ENCODE measurements at places on chromosomes 5 and 9.

- no peak for DNase-seq
Measured at GRCh38 chr5:133147815-133148567, 96.2 kb downstream of the HSPA4 start.

DNA sequence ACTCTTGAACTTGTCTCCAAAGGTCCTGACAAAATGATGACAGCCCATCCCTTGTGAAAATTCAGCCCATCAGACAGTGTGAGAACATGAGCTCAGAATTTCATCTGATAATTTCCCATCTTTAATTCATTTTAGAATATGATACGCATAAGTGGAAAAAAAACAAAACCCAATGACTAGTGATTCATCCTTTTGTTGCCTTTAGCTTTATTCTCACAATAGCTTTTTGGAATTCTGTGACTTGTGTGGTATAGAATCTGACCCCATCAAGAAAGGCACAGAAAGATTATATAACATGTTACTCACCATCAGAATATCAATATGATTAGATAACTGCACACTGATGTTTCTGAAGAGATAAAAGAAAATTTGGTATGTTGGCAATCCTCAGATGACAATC, 16.1 kb upstream of the TMED7 start:
- DNase-seq: no peak

- no peak for DNase-seq
Measured at GRCh38 chr9:32965566-32965965, 35.9 kb downstream of the APTX start.

GRCh38 chr9:113564498-113565237, 101.1 kb downstream of the RGS3 start:
- no peak for DNase-seq

DNA sequence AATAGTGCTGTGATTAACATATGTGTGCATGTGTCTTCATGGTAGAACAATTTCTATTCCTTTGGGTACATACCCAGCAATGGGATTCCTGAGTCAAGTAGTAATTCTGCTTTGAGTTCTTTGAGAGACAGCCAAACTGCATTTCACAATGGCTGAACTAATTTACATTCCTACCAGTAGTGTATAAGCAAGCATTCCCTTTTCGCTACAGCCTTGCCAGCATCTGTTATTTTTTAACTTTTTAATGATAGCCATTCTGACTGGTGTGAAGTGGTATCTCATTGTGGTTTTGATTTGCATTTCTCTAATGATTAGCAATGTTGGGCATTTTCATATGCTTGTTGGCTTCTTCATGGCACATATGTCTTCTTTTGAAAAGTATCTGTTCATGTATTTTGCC, 308.5 kb downstream of the ARRDC3 start:
- no peak for DNase-seq

GRCh38 chr5:158100373-158100888, 241.5 kb upstream of the CLINT1 start:
- DNase-seq: no peak

GRCh38 chr5:53357439-53357838, 123.0 kb upstream of the FST start:
- no peak for DNase-seq

- DNase-seq: no peak
Measured at GRCh38 chr9:93624431-93624834, 48.0 kb downstream of the PHF2 start.

DNA sequence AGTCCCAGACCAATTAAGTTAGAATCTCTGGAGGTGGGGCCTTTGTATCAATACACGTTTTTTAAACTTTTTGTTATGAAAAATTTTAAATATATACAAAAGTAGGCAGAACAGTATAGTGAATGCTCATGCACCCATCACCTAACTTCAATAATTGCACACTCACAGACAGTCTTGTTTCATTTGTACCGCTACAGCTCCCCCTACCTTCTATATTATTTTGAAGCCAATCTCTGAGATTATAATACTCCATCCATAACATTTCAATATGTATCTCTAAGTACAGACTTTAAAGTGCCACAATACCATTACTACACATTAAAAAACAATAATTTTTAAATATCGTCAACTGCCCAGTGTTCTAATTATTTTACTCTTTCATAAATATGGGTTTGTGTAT, 32.9 kb downstream of the ISL1 start:
- DNase-seq: no peak

- no peak for DNase-seq
Measured at GRCh38 chr9:101536351-101536750, 2.7 kb downstream of the RNF20 start.

- DNase-seq: no peak
Measured at GRCh38 chr9:93823245-93824072, 131.7 kb downstream of the BARX1 start.

- DNase-seq: no peak
Measured at GRCh38 chr9:14372437-14373335, 58.7 kb upstream of the NFIB start.

DNA sequence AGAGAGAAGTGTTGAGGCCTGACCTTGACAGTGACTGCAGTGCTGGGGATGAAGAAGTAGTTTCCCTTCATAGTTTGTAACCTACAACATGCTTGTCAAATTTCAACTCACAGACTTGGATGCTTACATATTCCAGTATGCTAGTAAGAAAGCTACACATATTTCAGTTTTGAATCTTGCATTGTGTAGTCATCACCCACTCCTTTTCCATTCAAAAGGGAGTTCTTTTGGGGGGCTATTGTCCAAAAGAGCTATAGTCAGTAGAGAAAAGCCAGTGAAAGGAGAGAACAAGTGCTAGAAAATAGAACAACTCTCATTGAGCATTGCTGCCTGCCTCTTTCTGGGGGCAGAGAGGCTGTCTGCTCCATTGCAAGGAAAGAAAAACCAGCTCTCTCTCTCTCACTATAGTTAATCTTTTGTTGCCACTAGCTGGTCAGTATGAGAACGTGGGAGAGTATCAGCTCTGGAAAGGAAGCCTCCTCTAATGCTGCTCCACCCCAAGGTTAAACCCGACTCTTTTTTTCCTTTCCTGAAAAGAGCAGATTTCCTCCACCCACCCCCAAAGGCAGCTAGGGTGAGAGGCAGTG, 7.3 kb downstream of the ASTN2 start:
- no peak for DNase-seq

GRCh38 chr5:162637481-162637880, 569.9 kb downstream of the GABRG2 start:
- DNase-seq: no peak

- DNase-seq: no peak
Measured at GRCh38 chr5:132987531-132988408, 24.3 kb upstream of the AFF4 start.

DNA sequence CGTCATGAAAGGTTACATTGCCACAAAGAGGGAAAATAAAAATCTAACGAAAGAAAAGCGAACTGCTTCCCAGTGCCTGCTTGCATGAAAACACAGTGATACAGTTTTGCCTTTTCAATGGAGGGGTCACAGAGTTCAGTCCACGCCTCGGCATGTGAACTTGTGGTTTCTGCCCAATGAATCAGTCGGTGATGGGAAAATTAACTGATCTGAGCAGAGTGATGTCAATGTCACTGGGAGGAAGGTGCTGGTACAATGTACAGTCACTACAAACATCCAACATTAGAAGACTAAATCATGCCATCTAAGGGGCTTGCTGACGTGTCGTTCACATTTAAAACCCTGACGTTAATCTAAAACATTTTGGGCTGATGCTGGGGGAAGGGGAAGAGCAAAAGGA, 151.8 kb upstream of the MSX2 start:
- no peak for DNase-seq

All from CD4-positive, alpha-beta T cell treated with Interferon gamma for 1 hour (primary cell).